ENCODE measurements at places on chromosomes 2 and 18.

- DNase-seq = no peak
These were observed 290.3 kb downstream of the C1D start for GRCh38 chr2:67772216-67773170.

- DNase-seq = no peak
These were observed 19.5 kb downstream of the TTC32 start for GRCh38 chr2:19882286-19882685.

GRCh38 chr2:121831841-121832240 is 76.4 kb downstream of the TSN start:
- no peak for DNase-seq

DNA sequence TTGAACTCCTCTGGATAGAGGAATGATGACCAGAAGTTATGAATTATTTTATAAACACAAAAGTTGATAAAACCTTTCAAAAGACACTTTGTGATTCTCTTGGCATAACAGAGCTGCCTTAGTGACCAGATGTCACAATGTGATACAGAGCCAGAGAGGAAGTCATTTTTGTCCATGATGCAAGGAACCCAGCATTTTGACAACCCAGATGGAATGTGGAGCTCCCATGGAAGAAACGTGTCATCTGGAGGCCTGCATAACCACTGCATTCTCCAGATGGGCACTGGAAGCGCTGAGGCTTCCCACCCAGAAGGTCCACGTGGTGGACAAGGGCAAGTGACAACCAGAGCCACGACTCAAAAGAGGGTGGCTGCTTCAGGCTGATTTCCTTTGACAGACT is 30.1 kb downstream of the HRH4 start:
- DNase-seq = no peak

DNA sequence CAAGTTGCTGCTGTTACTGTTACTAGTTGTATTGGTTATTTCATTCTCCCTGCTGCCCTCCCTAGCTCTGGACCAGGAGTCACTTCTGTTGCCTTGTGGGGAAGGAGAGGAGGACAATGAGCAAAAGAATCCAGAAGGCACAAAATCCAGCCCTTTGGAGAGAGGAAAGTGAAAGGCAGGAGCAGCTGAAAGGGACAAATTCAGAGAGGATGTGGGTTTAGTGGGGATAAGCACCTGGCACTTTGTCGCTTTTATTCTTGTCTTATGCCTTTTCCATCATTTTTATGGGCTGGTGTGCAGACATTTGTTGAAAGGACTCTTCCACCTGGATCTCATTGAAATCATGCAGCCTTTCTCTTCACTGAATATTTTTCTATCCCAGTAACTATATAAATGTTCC is 24.3 kb upstream of the LTBP1 start:
- no peak for DNase-seq

- DNase-seq = no peak
These were observed 93.0 kb downstream of the LBH start for GRCh38 chr2:30324245-30324908.

DNA sequence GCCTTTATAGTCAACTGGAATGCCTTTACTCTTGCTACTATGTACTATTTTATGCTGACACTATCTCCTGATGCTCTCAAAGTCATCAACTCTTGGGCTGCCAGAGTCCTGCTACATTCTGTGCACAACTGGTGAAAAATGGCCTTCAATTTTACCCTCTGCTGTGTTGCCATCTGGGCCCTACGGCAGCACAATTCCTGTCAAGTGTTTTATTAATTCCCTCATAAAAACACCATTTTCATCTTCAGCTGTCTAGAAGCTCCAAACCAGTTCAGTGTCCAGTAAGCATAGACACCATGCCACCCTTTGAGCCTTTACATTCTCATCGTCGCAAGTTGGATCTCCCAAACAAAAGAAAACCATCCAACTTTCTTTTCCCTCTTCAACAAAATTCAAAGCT is 26.5 kb downstream of the CALCRL start:
- no peak for DNase-seq

GRCh38 chr18:12373116-12373770 is 3.8 kb downstream of the AFG3L2 start:
- no peak for DNase-seq

All from activated T-cell treated with anti-CD3 and anti-CD28 coated beads for 24 hours (primary cell).